Stromal cell of bone marrow (primary cell): ENCODE measurements at places on chromosomes 1 and 21.

DNA sequence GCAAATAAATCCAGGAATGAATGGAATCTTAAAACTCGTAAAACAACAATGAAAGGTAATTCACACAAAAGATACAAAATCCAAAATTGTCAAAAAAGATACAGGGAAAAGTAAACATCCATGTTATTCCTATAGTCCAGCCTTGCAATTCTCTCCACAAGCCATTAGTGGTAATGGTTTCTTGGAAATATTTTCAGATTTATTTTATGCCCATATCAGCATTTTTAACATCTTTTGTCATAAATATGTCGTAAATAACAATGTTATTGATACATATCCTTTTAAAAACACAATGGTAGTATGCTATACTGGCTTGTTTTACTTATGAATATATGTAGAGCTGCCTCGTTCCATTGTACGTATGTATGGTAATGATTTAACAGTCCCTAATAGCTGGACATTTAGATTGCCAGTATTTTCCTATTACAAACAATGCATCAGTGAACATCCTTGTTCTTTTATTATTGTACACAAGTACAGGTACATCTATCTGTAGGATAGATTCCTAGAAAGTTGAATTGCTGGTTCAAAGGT is 30.6 kb downstream of the DNTTIP2 start:
- DNase-seq: no peak

DNA sequence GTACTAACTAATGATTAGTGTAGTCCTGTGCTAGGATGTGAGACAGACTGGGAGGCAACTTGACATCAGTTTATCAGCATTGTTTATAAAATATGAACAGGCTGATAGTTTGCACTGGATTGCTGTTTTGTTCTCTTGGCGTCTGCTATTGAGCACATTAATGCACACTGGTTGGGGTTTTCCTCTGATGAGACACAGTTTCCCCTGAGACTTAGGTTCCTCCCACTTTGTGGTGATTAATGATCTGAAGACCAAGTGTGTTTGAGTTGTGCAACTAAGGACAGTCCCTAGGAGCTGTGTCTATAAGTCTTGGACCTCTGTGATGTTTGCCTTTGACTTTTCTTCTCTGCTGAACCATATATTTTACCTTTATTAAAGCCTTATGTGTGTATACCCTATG is 1015.4 kb downstream of the AMY1C start:
- DNase-seq: no peak

DNA sequence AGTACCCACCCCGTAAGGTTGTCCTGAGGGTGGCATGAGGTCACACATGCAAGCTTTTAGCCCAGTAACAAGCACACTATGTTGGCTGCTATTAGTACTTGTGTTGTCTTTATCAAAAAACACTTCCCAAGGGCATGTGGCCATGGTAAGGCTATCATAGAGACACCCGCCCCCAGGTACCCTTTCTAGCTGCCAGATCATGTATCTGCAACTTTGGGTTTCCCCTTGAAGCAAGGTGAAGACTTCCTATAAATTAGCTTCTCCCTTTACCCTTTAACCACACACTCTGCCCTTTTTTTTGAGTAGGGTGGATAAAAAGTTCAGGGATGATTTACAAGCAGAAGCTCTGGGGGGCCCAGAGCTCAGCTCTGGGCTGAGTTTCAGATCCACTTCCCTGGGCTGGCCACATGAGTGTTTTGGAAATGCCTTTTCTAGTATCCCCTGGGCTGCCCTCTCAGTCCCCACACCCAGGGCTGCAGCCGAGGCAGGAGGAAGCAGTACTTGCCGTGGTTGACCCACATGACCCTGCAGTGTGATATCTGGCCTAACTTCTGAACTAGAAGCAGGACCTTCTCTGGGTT is 2.0 kb downstream of the ZDHHC18 start:
- no peak for DNase-seq

DNA sequence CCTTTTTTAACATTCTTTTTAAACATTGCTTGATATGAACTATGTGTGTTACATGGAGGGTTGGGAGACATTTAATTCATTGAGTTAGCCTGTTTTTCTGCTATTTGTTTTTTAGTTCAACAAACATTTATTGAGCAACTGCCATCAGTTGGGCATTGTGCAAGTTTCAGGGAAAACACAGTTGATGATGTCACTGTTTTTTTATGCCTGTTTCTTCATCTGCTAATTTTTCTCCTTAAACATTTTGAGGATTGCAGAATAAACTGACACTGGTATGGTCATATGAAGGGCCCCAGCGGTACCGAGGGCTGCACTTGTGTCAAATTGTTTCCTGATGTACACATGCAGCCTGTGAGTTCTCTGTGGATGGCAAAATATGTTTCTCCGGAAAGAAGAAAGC is 253.0 kb downstream of the FGGY start:
- DNase-seq: peak; percentile 55

DNA sequence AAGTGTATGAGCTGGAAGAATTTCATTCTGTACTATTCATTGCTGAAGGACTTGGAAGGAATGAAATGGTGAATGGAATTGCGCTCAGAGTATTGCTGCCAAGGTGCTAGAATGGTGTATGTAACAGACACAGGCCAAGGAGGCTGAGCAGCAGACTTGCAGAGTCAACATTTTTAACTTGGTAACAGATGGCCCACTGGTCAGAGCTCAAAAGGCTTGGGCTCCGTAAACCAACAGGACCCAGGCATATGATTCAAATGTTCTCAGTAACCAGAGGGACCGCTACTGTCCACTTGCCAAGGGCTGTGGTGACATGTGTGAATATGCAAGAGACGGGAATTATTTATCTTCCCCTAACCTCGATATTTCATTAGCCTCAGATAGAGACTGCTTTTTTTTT is 28.8 kb upstream of the PTGFRN start:
- no peak for DNase-seq

GRCh38 chr1:210252621-210253051 is 20.0 kb downstream of the SERTAD4 start:
- DNase-seq: no peak

DNA sequence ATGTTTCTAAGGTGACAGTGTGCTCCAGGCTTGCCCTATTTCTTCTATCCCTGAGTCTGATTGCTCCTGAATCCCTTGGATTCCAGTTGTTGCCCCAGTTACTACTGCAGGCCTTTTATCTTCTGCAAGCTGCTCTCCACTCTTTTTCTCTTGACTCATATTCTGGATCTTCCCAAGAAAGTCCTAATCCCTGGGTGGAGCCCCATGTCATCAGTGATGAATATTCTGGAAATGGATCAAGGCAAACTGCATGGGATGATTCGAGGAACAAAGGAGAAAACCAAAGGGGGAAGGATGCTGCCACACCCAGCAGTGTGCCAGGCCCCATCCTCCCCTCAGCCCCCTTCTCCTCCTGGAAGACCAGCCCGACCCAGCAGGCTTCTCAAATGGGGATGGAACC is 63.3 kb upstream of the ATP2B4 start:
- peak; percentile 71 for DNase-seq

DNA sequence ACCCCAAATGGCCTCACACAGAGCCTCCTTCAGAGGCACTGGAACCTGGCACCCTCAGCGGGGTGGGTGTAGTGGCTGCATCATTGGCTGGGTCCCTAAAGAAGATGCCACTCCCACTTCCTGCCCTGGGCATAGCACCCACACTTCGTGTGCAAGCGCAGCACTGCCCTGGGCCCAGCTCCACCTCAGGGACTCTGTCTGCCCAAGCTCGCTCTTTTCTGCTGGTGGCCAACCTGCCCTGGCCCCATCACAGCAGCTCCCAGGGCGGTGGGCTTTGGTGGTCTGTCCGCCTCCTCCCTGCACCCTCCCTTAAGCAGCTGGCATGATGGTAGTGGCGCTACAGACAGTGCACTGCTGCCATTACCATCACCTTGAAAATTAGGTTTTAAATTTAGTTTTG is 829.3 kb upstream of the BRINP3 start:
- DNase-seq: no peak

GRCh38 chr1:173917635-173918493 is 737 bp upstream of the SERPINC1 start:
- no peak for DNase-seq

GRCh38 chr21:8988696-8989095 is 1532.7 kb upstream of the TPTE start:
- DNase-seq: no peak

DNA sequence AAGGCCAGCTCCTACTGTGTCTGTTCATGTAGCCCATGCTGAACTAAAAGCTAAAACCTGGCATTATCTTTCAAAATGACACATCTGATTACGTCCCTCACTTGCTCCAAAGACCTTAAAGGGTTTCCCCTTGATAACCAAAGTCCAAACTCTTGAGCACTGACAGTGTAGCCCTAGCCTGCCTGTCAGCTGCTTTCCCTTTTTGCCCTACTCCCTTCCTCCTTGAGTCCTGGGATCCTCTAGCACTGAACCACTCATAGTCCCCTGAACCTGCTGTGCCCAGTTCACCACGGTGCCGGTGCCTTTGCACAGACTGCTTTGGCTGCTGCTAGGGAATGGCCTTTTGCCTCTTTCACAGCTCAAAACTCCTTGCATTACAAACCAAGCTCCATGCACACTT is 67.5 kb downstream of the PLXNA2 start:
- no peak for DNase-seq

GRCh38 chr1:200310824-200311223 is 99.0 kb downstream of the ZNF281 start:
- DNase-seq: no peak

- no peak for DNase-seq
These were observed 18.2 kb upstream of the RUNX3 start for GRCh38 chr1:24948079-24948827.

- DNase-seq: no peak
These were observed 333.0 kb downstream of the BRINP3 start for GRCh38 chr1:190144650-190145049.

GRCh38 chr1:931380-932172 is 7.9 kb downstream of the SAMD11 start:
- no peak for DNase-seq

- DNase-seq: no peak
These were observed 5.3 kb upstream of the GPR88 start for GRCh38 chr1:100532645-100533044.

- DNase-seq: no peak
These were observed 17.4 kb downstream of the CEPT1 start for GRCh38 chr1:111157431-111157830.

GRCh38 chr1:33374336-33375105 is 53.6 kb upstream of the A3GALT2 start:
- DNase-seq: no peak

DNA sequence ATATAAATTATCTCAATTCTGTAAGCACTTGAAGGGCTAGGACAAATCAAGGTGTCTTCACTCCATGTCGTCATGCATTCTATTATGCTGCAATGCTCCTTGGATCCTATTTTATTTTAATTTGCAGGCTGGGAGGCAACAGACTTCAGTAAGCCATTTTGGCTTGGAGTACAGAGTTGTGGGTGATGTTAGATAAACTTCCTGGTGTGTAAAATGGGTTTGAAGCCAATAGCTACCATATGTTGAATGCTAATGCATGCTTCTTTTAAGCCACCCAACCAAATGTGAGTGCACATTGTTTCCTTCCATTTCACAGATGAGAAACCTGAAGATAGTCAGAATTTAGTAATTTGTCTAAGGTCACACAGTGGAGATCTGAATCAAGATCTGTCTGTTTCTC is 482.8 kb downstream of the DISC1 start:
- no peak for DNase-seq

GRCh38 chr1:245370905-245371581 is 216.3 kb downstream of the KIF26B start:
- DNase-seq: no peak

GRCh38 chr1:104463126-104463697 is 713.5 kb downstream of the AMY1C start:
- no peak for DNase-seq
